Activated CD4-positive, alpha-beta T cell treated with anti-CD3 and anti-CD28 coated beads, Interleukin-2, amount 50 U/mL, for 1 hour (primary cell): ENCODE measurements at places on chromosomes 1 and 21.

- no peak for DNase-seq
Measured at GRCh38 chr1:2978691-2979190, 42.5 kb upstream of the ACTRT2 start.

DNA sequence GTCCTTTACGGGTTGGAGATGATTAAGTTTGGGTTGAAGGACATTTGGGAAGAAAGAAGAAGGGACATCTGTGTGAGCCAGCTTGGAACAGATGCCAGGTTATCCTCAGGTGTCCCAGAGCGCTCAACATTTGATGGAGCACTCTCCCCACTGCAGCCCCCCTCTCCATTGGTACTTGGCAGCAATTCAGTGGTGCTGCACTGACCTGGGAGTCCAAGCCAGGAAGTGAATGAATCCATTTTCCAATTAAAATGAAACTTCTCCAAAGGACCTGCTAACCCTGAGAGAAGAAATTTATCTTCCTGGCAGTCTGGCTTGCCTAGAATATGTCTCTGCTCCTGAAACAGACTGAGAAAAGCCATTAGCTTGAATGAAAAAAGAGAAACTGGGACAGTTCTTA is 67.1 kb downstream of the FGGY start:
- no peak for DNase-seq

GRCh38 chr1:221230605-221231004 is 351.4 kb downstream of the HLX start:
- DNase-seq, result no peak

- DNase-seq, result no peak
Measured at GRCh38 chr1:231613419-231614349, 12.9 kb upstream of the DISC1 start.

DNA sequence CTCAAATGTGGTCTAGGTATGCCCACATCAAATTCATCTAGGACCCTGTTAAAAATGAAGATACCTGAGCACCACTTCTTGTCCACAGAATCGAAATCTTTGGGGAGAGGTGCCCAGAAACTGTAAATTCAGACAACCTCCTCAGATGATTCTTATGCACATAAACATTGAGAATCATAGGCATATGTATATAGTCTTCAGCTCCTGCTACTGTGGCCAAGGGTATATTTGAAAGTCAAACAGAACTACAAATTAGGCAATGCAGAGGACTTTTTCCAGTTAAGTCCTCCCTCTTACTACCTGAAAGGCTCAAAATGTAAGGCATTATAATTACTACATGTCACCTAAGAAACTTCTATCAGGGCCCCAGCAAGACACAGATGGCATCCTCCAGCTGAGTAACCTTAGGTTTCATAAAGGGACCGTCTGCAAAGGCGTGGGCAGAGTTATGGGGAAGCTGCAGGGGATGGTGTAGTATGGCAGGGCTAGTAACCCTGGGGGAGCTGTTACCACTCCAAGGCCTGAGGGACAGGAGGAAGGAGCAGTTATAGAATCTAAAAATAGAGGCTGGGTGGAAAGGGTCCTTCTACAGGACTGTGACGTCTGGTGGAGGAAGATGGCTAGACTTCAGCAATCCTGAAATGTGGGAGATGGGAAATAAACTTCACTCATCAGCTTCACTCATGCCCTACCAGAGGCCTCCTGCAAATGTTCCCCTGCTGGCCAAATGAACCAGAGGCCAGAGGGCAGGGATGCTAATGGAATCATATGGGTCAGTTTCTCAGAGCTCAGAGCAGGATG is 46.3 kb downstream of the DAB1 start:
- DNase-seq, result no peak

DNA sequence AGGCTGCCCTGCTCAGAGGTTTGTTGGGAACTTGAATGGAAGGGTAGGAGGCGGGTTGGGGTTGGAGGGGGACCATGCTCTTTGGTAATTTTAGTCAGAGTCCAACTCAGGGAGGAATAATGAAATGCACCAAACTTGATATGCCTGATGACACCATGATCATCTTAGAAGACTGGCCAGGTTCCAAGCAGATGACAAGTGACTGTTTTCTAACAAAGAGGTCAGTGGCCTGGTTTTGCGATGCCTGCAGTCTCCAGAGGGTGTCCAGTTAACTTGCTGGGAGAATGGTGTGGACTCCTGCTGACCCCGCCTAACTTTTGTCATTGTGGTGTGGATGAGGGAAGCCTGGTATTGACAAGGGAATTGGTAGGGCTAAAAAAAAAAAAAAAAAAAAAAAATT is 12.4 kb downstream of the VANGL1 start:
- no peak for DNase-seq
